ENCODE measurements at places on chromosomes 3 and 15. TPM values are rescaled to one million over a fixed set of nuclear protein-coding genes. Genes with fewer than 3 reads are reported as not detected.

ITIH1 gene
- total RNA-seq, result 4.4 TPM

CLN6 gene
- total RNA-seq, result 12.7 TPM

MGLL gene
- total RNA-seq, result 20.2 TPM

- H3K36me3 ChIP-seq, result no peaks in the 10 kb centered on the region
- H3K4me3 ChIP-seq, result no peak overlapping the region
- no peaks in the 10 kb centered on the region for H3K27me3 ChIP-seq
- peaks cover 5% of the 10 kb centered on the region for H3K4me1 ChIP-seq
- no peak overlapping the region for H3K27ac ChIP-seq
- DNase-seq, result no peak
Measured at GRCh38 chr15:77609558-77609957, 23.2 kb downstream of the LINGO1 start.

GRCh38 chr3:126127452-126127851 is 43.5 kb upstream of the SLC41A3 start:
- no peak overlapping the region for H3K4me3 ChIP-seq
- no peak for DNase-seq
- no peaks in the 10 kb centered on the region for H3K36me3 ChIP-seq
- H3K4me1 ChIP-seq, result peaks cover 12% of the 10 kb centered on the region
- H3K27me3 ChIP-seq, result no peaks in the 10 kb centered on the region

DNA sequence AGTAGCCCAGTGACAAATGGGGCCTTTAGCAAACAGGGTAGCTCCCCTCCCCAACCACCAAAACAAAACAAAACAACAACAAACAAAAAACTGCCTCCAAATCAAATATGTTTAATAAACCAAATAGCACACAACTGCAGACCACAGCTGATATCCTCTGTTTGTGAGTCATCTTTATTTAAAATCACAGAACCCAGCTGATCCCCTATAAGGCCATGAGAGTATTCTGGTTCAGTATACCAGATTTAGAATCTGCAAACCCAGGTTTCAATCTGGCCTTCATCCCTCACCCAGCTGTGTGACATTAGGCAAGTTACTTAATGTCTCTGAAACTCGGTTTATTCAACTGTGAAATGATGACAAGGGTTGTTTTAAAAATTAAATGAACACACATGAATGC is 124.5 kb downstream of the SUCLG2 start:
- no peaks in the 10 kb centered on the region for H3K4me1 ChIP-seq
- H3K36me3 ChIP-seq, result no peaks in the 10 kb centered on the region
- DNase-seq, result no peak
- no peak overlapping the region for H3K4me3 ChIP-seq

DNA sequence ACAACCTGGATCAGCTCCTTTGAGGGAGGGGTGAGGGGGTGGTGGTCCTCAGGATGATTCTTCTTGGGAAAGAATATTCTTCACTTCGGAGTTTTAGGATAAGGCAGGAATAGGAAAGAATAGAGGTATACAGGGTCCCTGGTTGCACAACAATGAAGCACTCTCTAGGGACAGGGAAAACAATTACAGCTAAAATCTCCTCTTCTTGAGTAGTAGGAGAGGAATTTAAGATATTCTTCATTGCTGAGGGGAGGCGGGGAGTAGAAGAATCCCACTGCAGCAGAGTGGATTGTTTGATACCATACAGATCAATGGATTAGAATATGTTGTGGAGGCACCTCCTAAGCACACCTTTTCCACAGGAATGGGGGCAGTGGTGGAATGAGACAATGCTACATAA is 20.5 kb downstream of the SLC9C1 start:
- H3K27ac ChIP-seq, result no peak overlapping the region
- H3K4me3 ChIP-seq, result no peak overlapping the region
- no peaks in the 10 kb centered on the region for H3K4me1 ChIP-seq
- H3K27me3 ChIP-seq, result no peaks in the 10 kb centered on the region

DNA sequence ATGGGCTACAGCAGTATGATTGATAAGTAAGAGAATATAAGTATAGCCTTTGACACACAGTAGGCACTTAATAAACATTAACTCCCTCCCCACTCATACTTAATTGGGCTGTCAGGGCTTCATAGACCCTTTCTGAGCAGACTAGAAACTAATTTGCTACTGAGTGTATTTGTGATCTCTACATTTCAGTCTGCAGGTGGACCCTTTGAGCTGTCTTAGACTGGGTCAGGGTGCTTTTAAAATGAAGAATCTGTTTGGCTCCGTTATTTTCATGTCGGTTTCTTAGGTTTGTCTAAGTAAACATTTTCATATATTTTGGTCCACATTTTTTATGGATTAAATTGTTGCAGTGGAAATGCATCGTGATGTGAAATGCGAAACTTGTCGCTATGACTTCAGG is 50.3 kb upstream of the SELENOK start:
- H3K36me3 ChIP-seq, result no peaks in the 10 kb centered on the region
- no peaks in the 10 kb centered on the region for H3K4me1 ChIP-seq
- no peaks in the 10 kb centered on the region for H3K27me3 ChIP-seq
- no peak for DNase-seq
- H3K27ac ChIP-seq, result no peak overlapping the region

GRCh38 chr3:59446775-59447465 is 397.1 kb upstream of the CFAP20DC start:
- H3K4me3 ChIP-seq, result no peak overlapping the region
- DNase-seq, result no peak
- no peak overlapping the region for H3K27ac ChIP-seq
- no peaks in the 10 kb centered on the region for H3K27me3 ChIP-seq
- no peaks in the 10 kb centered on the region for H3K36me3 ChIP-seq

GRCh38 chr15:43520138-43520537 is 2.7 kb downstream of the MAP1A start:
- DNase-seq, result no peak
- H3K27me3 ChIP-seq, result no peaks in the 10 kb centered on the region
- H3K4me1 ChIP-seq, result no peaks in the 10 kb centered on the region
- H3K27ac ChIP-seq, result no peak overlapping the region
- no peak overlapping the region for H3K4me3 ChIP-seq

GRCh38 chr3:195179776-195180489 is 91.0 kb downstream of the XXYLT1 start:
- DNase-seq, result no peak
- no peak overlapping the region for H3K4me3 ChIP-seq
- no peaks in the 10 kb centered on the region for H3K4me1 ChIP-seq
- no peaks in the 10 kb centered on the region for H3K27me3 ChIP-seq

DNA sequence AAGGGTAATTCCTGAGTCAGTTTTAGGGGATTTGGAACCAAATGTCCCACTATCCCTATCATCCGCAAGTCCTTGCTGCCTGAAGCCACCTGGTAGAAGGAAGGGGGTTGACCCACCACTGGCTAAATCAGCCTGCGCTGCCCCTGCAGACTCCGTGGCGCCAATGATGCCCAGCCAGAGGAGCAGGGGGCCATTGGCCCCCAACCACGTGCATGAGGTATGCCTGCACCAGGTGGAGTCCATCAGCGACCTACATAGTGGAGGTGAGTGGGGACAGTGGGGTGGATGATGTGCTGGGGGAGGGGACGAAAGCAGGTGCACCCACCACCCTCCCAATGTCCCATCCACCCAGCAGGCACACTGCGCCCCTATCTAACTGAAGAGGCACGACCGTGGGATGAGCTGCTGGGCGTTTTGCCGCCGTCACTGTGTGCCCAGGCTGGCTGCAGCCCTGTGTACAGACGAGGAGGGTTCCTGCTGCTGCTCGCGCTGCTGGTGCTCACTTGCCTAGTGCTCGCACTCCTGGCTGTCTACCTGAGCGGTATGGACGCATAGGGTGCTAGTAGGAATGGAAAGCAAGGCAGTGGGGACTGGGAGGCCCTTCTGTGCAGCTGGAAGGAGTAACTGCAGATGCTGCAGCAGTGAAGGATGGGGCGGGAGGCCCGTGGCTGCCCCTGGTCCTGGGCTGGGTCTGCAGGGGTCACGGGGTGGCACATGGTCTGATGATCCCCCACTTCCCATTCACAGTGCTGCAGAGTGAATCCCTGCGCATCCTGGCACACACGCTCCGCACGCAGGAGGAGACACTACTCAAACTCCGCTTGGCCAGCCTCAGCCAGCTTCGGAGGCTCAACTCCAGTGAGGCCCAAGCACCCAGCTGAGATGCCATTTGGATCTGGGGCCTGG is 5.7 kb downstream of the IFRD2 start:
- H3K36me3 ChIP-seq, result peaks cover 20% of the 10 kb centered on the region
- no peaks in the 10 kb centered on the region for H3K27me3 ChIP-seq
- peaks cover 13% of the 10 kb centered on the region for H3K4me1 ChIP-seq
- H3K4me3 ChIP-seq, result no peak overlapping the region
- no peak for DNase-seq
- H3K27ac ChIP-seq, result no peak overlapping the region
